ENCODE measurements at places on chromosomes 2 and 18.

GRCh38 chr18:8520266-8520665 lies 89.0 kb upstream of the RAB12 start:
- no peak for DNase-seq

- no peak for DNase-seq
Measured at GRCh38 chr2:119694845-119695521, 16.0 kb downstream of the TMEM177 start.

GRCh38 chr2:222242532-222242931 lies 56.3 kb downstream of the PAX3 start:
- no peak for DNase-seq

DNA sequence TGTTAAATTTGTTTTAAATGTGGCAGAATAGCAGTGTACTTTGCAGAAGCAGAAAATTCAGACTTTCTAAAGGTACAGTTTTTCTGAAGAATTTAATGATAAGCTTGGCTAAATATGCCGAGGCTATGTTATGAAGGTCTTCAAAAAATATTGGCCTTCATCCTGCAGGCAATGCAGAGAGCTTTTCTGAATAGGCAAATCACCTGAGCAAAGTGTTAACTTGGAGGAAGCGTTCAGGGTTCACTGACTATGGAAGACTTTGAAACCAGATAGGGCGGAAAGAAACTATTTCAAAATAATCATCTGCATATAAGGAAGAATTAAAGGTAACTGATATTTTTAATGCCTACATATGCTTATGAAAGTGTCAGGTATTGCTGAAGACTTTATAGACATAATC lies 133.7 kb upstream of the SETBP1 start:
- no peak for DNase-seq

- DNase-seq, result no peak
Measured at GRCh38 chr2:73981081-73982001, 3.4 kb upstream of the TET3 start.

- no peak for DNase-seq
Measured at GRCh38 chr2:49005261-49005660, 149.1 kb downstream of the FSHR start.

DNA sequence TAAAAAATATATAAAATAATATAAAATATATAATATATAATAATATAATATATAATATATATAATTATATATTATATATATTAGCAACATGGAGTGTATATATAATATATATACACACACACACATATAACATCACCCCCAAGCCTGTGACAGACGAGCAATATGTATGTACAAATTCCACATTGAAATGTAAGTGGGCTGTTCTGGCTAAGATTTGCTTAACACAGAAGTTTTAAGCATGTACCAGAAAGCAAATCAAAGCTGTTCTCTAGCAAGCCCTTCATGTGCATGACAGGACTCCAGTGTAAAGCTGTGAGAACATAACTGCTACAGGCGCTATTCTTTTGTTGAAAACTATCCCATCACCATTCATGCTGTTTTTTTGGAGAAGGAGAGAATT lies 261.7 kb upstream of the TNP1 start:
- no peak for DNase-seq

DNA sequence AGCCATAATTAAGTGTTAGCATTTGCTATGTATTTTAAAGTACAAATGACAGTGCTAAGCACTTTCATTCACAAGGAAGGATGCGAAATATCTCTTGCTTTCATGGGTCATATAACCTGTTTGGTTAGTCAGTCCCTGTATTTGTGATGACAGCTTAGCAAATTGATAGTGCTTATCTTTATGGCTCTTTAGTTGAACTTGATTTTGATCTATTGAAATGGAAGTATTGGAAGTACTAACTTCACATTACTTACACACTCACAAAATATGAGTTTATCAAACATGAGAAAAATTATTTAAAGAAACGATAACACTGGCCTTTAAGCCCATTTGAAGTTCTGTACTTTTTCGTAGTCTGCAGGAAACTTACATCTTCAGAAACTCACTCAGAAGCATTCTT lies 97.4 kb upstream of the NEUROD1 start:
- no peak for DNase-seq

DNA sequence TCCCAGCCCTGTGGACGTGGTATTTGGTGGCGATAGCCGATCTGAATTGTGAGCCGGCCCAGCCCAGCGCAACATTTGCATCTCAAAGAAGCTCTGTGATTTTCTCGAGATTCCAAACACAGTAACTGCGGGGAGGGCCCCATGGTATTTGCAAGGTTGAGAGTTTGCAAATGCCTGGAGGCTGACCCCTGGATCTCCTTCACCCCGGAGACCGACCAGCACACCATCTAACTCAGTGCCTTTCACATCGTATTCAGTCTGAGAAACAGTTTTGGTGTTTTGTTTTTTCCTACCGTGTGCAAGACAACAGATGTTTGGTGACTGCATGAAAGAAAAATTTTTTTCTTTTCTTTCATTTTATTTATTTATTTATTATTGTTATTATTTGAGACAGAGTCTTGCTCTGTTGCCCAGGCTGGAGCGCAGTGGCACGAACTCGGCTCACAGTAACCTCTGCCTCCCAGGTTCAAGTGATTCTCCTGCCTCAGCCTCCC lies 40.3 kb downstream of the MYCN start:
- DNase-seq, result no peak
